ENCODE measurements at places on chromosomes 13 and 19.

DNA sequence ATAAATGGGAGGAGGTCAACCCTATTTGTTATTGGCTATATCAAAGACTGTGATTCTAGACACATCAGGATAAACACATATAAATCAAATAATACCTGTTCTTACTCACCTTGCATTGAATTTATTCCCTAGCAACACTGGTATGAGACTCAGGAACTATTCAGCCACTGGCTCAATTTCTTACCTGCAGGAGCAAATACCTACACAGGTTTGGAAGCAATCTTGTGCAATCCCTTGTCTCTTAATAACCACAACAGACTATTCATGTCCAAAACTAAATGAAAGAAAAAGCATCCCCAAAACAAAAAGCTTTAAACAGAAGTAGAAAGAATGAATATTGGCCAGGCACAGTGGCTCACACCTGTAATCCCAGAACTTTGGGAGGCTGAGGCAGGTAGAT, 55.5 kb downstream of the TBC1D4 start:
- no peak for DNase-seq

DNA sequence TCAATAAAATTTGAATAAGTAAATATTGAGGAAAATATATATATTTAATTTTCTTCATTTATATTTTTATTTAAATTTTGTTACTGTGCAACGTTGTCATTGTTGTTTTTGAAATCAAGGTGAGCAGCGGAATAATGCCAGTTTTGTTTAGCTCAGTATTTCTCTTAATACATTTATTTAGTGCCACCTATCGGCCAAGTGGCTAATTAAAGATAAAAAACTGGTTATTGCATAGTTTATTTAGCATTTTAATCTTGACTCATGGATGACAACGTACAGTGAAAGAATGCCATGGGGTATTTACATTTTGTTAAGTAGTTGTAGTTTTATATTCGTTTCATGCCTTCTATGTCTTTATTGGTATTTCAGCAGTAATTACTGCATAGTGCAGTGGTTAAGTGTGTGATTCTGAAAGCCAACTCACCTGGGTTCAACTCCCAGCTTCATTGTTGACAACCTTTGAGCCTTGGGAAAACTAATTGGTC, 265.9 kb downstream of the MYO16 start:
- no peak for DNase-seq

DNA sequence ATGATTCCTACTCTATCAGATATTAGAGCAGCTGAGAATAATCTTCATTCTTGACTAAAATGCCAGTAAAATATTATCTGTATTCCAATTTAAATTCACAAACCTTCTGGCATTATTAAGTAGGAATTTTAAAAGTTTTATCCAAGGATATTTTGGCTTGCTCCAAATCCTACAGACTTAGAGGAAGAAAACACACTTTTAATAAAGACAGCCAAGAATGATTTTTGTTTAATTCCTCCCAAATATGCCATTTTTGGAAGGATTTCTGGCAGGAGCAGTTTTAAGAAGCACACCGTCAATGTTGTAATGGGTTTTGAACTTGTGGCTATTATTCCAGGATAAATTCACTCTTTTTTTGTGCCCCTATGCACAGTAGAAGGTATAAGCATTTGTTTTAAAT, 355.1 kb downstream of the SLITRK5 start:
- no peak for DNase-seq

GRCh38 chr13:38582133-38582532, 104.7 kb upstream of the FREM2 start:
- no peak for DNase-seq

GRCh38 chr19:1164684-1165531, 9.2 kb downstream of the SBNO2 start:
- no peak for DNase-seq

- no peak for DNase-seq
Measured at GRCh38 chr19:3135961-3136683, at the start of gene GNA15. Gene GNA15, plus strand, starts transcription at chr19:3136033. Its CDS starts 418 bp downstream, at chr19:3136451.

- no peak for DNase-seq
Measured at GRCh38 chr19:46896076-46896794, 35.4 kb downstream of the ARHGAP35 start.

DNA sequence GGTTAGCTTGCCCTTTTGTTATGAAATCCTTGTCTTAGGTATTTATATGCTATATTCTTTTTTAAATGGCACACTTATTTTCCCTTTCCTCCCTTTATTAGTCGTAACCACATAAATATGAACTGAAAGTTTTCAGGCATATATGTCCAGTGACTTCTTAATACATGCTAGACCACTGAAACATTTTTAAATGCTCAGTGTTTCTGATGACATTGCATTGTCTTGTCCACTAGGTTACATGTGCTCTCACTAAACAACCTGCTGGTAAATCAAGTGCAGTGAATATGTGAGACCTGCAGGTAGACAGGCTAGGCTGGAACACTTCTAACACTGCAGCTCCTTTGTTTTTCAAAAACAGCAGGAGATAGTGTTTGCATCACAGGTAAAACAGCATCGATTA, 332.6 kb upstream of the DACH1 start:
- DNase-seq: no peak

DNA sequence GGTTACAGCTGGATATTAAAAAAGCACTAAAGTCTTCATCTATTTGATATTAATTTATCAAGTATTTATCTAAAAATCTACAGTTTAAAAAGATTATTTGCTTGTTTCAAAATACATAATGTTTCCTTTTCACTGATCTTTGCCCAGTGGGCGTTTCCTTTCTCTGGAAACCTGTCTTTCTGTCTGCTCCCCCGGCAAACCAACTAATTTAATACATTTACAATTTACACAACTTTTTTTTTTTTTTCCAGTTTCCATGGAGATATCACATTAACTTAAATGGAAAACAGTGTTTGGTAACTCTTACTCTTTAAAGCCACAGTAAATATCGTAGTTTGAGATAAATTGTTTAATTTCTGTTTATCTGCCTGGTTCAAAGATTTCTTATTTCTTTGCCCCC, 5.3 kb downstream of the GPC6 start:
- no peak for DNase-seq

GRCh38 chr13:97464561-97464960, 30.6 kb downstream of the RAP2A start:
- no peak for DNase-seq

GRCh38 chr13:34076943-34077703, 259.2 kb downstream of the RFC3 start:
- DNase-seq: no peak

DNA sequence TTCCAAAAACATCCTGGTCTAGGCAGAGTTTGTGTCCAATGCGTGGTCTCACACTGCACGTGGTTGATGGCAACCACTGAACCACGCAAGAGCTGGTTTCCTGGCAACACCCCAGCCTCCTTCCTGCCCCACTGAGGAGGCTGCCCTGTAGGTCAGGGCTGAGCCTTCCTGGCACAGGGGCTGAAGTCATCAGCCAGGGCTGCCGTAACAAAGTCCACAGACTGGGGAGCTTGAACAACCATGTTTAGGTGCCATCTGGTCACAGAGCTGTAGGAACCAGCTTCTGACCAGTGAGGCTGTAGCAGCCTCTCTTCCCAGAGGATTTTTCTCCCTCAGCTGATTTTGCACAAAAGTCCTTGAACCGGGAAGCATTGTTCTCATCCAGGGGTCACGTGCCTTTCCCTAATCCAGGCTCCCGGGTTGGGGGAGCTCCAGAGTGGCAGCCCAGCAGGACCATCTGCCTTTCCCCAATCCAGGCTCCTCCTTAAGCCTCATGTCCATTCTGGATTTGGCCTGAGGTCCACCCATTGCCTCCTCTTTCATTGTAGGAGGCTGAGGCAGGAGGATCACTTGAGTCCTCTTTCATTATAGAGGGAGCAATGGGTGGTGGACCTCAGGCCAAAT, 53.9 kb downstream of the CHST8 start:
- no peak for DNase-seq

GRCh38 chr13:113647351-113648215, 10.4 kb downstream of the ATP4B start:
- DNase-seq: peak; percentile 81

- DNase-seq: no peak
Measured at GRCh38 chr13:31850041-31850555, 110.8 kb downstream of the RXFP2 start.

GRCh38 chr19:46624958-46625661, at the start of gene PTGIR:
Gene PTGIR, minus strand, starts transcription at chr19:46625089. Its CDS starts 864 bp downstream, at chr19:46624225.
- no peak for DNase-seq

GRCh38 chr19:11639245-11639601, 41.9 kb downstream of the ZNF627 start:
- DNase-seq: no peak

GRCh38 chr13:47621931-47622330, 379.1 kb downstream of the SUCLA2 start:
- DNase-seq: no peak

DNA sequence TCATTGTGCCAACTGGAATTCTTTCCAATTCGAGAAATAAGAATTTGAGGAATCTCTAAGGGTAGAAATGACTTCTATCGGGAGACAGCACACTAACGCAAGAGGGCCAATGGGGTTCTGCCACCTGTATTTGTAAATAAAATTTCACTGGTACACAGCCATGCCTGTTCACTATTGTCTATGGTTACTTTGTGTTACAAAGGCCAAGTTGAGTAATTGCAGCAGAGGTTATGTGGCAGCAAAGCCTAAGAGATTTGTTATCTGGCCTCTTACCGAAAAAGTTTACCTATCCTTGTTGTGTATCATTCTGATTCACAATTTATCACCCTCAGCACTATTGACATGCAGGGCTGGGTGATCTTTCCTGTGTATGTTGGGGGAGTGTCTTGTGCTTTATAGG, 278.0 kb downstream of the KLF5 start:
- DNase-seq: no peak

- DNase-seq: no peak
Measured at GRCh38 chr19:46745521-46746280, at the start of gene FKRP. Gene FKRP, plus strand, starts transcription at chr19:46746057. Its CDS starts 9,394 bp downstream, at chr19:46755451.

DNA sequence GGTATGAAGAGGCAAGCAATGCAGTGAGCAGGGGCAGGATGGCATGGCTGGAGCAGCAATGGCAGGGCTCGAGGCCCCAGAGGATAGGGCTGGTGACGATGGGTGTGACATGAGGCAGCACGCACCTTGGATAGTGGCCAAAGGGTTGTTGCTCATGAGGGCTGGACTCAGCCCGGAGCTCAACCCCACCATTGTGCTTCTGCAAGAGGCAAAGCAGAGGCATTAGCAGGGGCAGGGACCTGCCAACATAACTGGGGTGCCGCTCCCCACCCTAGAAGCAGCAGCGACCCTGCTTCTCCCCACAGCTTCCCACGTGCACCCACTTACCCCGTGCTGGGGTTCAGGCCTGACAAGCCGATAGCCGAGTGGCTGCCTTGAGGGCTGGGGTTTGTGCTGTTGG, 15.8 kb downstream of the ZNF574 start:
- DNase-seq: no peak

DNA sequence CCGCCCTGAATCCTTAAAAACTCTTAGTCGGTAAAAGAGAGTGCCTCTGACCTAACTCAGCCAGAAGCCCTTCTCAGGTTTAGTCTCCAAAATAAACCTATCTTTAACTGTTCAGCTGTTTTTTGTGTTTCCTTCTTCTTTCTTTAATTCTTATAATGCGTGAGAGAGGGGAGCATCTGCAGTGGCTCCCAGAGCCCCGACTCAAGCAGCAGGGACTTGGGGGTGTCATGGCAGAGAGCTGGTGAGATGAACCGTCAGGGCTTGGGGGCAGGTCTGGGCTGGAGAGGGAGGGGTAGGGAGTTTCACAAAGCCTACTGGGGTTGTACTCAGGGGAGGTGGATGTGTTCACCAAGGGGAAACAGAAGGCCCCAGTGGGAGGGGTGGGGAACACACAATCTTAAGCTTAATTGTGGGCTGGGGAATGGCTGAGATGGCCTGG, 16.8 kb upstream of the SIGLEC6 start:
- no peak for DNase-seq

DNA sequence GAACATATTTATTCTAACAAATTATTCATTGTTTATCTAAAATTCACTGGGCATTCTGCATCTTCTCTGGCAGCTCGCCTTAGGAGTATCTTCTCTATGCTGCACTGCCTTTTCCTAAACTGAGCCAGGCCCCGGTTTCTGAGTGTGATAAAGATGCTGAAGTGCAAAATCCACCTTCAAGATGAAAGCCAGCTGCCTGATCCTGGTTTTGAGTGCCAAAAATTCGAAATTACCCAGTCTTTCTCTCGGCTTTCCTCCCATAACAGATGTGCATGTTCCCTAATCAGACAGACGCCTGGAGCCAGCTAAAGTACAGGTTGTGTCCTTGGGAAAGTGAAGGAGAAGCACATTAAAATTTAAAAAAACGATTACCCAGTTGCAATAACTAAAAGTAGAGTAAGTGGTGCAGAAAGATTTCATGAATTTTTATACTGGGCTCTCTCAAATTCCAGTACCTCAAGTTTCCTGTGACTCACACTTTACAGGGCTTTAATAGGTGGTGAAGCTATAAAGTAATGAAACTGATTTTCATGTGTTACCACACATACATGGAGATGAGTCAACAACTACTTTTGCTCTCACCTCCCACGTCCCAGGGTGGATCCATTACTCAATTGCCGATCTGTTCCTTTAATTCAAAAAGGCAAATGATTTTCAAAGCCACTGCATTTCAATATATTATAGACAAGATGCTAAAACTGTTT, 65.0 kb upstream of the GTF2F2 start:
- no peak for DNase-seq

GRCh38 chr13:109768176-109768575, 18.2 kb downstream of the IRS2 start:
- DNase-seq: no peak

DNA sequence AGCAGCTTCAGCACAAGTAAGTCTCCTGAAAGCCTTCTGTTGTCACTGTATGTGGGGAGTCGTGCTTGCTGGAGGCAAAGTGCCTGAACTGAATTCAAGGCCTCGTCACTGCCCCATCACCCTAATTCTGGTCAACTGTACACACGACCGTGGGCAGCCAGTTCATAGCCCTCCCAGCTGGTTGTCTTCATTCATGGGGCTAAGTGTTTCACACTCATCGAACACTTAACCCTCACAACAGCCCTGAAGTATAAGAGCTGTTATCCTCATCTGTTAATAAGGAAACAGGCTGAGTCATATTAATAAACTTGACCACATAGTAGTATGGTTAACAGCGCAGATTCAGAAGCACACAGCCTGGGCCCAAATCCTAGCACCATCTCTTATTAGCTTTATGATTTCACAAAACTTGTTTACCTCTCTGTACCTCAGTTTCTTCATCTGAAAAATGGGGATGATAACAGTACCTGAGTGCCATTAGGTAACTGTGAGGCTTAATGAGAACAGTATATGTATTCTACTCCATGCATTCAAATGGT, 66.7 kb downstream of the CDADC1 start:
- DNase-seq: no peak

DNA sequence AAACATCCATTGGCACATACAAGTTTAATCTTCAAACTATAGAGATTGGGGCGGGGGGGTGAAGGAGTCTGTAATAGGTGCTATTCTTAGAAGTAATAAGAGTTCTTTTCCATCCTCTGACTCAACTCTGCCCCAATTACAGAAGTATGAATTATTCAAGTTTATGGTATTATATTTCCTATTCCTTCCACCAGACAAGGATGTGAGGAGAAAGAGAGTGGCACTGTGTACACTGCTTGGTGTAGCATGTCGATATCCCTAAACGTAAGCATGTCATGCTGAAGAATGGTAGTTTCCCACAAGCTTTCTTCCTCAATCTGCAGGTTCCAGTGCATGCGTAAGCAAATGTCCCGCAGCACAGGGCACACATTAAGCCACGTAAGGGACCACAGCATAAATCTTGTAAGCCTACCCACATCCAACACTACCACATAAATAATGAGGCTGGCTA, 14.1 kb downstream of the BRD4 start:
- no peak for DNase-seq

Measured in NCI-H1417 treated with DMSO at 0.1 percent for 48 hours (cell line).